ENCODE measurements at places on chromosomes 3 and 15.

DNA sequence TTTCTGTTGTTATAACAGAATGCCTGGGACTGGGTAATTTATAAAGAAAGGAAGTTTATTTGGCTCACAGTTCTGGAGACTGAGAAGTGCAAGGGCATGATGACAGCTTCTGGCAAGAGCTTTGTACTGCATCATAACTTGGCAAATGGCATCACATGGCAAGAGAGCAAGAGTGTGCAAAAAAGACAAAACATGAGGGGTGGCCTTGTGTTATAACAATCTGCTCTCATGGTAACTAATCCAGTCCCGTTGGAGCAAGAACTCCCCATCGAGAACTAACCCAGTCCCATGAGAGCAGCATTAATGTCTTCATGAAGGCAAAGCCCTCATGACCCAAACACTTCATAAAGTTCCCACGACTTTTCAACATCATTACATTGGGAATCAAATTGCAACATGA, 23.2 kb downstream of the SCN11A start:
- no peak for DNase-seq

DNA sequence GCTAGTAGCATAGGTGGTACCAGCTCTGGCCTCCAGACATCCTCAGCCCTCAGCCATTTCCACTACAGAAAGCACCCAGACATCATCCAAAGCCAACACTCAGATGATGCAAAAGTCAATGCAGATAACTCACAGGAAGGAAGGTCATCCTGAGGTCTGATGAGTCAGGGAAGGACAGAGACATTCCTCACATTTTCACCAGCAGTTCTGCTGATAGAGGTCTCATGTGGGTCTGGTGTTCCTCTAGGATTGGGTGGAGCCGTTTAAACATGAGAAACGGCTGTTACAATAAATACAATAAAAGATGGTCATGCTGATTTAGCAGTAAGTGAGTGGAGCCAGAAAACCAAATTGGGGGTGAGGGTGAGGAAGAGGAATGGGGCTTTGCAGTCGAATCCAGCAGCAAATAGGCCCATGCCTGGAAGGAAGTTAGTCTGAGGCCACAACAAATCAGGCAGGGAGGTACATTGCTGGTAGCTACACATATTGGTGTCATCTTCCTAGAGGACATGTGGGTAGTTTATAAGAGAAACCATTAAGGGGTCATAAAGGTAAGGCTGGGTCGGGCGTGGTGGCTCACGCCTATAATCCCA, 33.3 kb upstream of the FLNB start:
- DNase-seq: peak; percentile 97

DNA sequence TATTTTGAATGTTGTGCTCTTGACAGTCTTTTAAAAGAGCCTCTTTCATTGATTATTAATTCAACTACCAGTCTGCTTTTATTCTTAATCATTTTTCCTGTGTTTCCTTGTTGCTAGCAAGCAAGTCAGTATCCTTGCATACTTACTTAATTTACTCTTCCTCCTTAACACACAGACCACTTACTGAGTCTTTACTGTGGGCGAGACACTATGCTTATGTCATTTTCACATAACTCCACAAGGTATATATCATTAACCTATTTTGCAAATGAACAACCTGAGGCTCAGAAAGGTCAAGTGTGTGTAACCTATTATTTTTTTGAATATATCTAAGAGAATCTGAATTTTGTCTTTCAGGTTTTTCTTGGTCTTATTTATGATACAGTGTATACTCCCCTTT, 130.9 kb downstream of the WDR76 start:
- no peak for DNase-seq

- DNase-seq: peak; percentile 24
Measured at GRCh38 chr3:125591116-125591760, 4.1 kb downstream of the OSBPL11 start.

- no peak for DNase-seq
Measured at GRCh38 chr3:66140743-66141372, 79.9 kb upstream of the SLC25A26 start.

DNA sequence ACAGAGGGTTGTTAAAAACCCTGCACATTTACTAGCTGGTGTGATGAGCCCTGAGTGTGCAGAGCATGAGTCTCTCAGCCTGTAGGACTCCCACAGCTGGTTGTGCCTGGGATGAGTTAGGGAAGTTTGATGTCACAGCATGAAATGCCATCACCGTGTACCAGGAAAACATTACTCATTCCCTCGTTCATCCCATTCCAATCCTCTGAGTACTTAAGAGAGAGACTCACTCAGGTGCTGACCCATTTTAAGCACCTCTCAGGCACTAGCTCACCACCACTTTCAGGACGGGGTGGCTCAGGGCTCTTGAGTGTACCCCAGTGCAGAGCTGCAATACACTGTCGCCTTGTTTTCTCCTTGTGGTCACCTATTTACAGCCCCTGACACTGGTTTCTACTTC, 18.7 kb downstream of the MGLL start:
- DNase-seq: peak; percentile 96

DNA sequence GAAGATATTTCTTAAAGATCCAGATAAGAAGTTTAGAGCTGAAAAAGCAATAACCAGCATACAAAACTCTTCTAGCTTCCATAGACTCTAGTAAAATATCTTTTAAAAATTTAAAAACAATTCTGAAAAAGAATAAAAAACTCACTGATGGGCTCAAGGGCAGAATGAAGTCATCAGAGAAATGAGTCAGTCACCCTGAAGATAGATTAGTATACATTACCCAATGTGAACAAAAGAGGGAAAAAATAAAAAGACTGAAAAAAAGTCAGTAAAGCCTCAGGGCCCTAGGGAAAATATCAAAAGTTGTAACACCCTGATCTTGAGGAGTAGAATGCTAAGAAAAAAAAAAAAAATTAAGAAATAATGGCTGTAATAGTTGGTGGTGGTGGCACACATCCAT, 11.4 kb downstream of the DET1 start:
- DNase-seq: peak; percentile 25

GRCh38 chr3:176208283-176208682, 989.0 kb downstream of the TBL1XR1 start:
- DNase-seq: no peak

GRCh38 chr3:63912768-63913588, 795 bp upstream of the SCAANT1 start:
- DNase-seq: peak; percentile 35

DNA sequence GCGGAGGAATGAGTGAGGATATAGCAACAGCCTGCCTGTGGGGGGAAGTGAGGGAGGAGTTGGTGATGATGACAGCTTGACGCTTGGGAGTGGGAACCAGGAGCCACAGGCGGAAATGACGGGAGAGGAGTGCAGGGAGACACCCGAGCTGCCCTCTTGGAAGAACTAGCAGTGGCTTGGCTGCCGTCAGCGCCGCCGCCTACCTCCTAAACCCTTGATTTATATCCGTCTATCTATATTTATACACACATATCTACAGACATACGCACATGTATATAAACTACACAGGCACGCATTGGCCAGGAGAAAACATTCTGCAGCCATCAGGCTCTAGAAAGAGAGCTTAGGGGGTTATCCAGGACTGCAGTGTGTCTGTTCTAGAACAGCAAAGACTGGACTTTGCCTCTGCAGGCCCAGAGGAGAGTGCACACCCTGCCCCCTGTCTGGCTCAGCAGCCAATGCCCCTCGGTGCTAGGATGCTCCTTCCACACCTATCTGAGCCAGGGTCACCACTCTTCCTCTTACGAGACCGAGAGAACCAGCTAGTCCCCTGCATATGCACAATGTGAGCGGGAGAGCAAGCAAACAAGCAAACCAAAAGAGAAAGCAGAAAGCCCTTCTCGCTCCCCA, 45.3 kb upstream of the MAGEF1 start:
- DNase-seq: peak; percentile 77

- DNase-seq: no peak
Measured at GRCh38 chr15:67825881-67826716, 790 bp downstream of the SKOR1 start.

GRCh38 chr3:120427201-120427600, 23.6 kb downstream of the FSTL1 start:
- DNase-seq: no peak

GRCh38 chr3:150172356-150172755, 201.7 kb upstream of the PFN2 start:
- DNase-seq: no peak

- no peak for DNase-seq
Measured at GRCh38 chr15:33083232-33084081, 111.1 kb downstream of the FMN1 start.

- no peak for DNase-seq
Measured at GRCh38 chr3:23341147-23341838, 138.2 kb downstream of the UBE2E2 start.

DNA sequence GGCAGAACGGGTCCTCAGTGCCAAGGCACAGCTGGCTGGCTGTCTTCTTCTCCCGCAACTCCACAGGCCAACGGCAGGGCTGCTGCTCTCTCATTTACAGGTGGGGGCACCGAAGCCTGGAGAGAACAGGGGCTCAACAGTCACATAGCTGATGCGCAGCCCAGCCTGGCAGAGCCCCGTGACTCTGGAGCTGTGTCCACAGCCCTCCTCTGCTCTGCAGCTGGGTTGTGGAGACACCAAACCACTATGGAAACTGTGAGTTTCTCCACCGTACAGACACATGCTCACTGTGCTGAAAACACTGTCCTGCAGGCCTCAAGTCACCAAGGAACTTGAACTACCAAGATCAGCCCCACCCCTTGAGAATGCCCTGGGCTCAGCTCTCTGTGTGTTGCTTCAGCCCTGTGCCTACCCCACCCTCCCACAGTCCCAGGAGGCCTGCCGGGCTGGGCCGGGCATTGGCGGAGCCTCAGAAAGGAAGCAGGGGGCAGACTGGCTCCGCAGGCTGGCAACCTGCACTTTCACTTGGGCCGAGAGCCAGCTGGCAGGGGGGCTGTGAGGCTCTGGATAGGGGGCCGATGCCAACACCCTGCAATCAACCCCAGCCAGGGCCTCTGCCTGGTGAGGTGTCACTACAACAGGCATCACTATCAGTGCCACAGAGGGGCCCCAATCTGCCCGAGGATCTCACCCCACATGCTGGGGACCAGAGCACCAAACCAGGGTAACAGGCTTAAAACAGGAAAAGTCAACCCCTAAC, 113.7 kb upstream of the RPL32 start:
- no peak for DNase-seq

GRCh38 chr15:63030101-63030551, 12.4 kb upstream of the TPM1 start:
- no peak for DNase-seq

DNA sequence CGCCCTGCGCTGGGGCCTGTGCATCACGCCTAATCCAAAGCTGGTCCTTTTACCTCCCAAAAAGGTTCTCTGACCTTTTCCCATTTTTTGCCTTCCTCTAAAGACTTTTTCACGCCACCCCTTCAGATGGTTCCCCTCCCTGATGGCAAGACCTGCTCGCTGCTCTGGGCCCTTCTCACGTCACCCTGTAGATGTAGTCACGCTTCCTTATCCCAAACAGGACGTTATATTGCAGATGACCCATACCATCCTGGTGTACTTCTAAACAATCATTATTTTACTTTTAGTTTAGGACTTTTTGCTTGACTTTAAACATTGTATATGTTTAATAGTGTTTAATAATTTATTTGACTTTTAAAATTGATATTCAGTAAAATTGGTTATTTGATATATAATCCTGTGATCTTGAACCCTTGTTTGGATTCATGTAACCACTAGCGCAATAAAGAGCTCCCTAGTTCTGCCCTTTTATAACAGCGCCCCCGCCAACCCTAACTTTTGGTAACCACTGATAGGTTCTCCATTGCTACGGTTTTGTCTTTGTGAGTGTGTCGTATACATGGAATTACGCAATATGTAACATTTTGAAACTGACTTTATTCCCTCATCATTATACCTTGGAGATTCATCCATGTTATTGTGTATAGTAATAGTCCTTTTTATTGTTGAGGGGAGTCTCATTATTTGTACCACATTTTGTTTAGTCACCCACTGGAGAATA, 159.0 kb upstream of the CHRNA7 start:
- no peak for DNase-seq

DNA sequence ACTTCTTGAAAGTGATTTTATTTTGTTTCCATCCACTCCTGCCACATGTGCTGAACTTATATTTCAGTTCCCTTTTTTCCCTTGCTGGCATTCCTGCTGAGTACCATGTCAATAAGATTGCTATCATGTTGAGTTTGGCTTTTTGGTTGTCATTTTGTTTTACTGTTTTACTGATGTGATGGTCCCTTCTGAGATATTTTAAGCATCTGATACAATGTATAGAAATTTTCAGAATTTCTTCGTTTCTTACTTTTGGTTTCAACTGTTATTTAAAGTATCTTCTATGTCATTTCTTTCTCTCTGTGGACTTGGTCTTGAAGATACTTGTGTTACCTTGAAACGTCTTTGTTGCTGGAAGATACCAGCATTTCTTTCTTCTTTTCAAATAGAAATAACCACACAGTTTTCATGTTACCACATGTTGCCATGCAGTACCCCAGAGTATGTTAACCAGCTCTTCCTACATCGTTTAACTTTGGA, 14.1 kb downstream of the SIDT1 start:
- no peak for DNase-seq

DNA sequence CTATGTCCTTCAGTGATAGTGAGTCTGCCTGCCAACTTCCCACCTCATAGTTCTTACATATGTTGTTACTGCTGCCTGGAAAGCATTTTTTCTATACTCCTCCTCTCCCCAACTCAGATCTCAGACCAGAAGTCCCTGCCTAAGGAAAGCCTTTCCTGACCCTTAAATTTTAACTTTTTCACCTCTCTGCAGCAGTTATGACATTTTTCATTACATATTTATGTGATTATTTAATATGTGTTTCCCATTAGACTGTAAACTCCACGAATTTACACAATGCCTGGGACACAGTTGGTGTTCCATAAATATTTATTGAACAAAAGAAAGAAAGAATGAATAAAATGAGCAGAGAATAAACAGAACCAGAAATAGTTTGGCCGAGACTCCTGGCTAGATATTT, 125.5 kb downstream of the MITF start:
- no peak for DNase-seq

GRCh38 chr15:89345248-89345647, 10.6 kb upstream of the POLG start:
- no peak for DNase-seq

DNA sequence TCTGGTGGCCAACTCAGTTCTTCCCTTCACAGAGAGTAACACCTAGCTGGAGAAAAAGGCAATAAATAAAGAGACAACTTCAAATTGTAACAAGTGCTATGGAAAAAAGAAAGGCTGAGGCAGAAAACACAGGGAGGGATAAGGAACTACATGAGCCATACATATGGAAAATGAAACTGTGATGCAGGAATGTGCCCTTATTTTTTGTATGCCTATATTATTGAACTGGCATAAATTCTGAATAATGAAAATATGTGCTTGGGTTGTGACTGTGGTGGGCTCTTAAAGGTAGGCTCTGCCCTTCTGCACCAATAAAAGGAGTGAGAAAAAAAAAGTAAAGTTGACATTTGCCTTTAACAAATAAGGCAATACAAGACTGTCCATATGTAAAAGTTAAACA, 19.6 kb downstream of the FHIT start:
- no peak for DNase-seq

DNA sequence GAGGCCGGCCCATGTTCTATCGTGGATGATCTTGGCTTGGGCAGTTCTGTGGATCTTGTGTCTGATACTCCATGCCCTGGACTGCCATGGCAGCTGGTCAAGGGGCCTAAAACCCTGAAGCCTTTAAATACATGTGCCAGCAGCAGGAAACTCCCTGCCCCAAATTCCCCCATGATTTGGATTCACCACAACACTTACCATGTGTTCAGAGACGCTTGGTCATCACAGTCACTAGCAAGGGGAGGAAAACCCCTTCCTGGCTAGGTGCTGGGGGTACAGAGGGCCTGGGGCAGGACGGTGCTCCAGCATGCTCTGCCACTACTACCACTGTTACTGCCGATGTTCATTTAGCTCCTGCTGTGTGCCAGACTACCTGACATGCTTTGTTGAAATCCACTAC, 94.4 kb downstream of the DNAJB8 start:
- DNase-seq: no peak
